ENCODE measurements at places on chromosomes 3 and 15.
A peak's percentile ranks its signal among the peaks of the same experiment; 100 is the strongest.

GRCh38 chr15:45386974-45387373 is 8.6 kb upstream of the GATM start:
- DNase-seq = no peak

DNA sequence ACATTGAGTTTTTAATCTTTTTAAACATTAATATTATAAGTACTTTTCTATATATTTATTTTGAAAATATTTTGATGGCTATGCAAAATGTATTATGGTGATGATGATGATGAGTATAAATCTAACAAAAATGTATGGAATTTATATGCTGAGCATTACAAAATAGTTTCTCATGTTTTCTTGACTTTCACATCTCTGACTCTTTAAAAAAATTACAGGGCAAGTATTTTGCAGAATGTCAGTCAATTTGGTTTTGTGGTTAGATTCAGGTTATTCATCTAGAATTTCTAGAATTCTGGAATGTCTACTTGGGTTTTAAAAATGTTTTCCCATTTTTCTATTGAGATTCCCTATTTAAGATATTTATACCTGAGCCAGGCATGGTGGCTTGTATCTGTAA is 41.7 kb upstream of the ANP32A start:
- no peak for DNase-seq

- no peak for DNase-seq
Measured at GRCh38 chr3:56366641-56367162, 101.6 kb downstream of the ERC2 start.

DNA sequence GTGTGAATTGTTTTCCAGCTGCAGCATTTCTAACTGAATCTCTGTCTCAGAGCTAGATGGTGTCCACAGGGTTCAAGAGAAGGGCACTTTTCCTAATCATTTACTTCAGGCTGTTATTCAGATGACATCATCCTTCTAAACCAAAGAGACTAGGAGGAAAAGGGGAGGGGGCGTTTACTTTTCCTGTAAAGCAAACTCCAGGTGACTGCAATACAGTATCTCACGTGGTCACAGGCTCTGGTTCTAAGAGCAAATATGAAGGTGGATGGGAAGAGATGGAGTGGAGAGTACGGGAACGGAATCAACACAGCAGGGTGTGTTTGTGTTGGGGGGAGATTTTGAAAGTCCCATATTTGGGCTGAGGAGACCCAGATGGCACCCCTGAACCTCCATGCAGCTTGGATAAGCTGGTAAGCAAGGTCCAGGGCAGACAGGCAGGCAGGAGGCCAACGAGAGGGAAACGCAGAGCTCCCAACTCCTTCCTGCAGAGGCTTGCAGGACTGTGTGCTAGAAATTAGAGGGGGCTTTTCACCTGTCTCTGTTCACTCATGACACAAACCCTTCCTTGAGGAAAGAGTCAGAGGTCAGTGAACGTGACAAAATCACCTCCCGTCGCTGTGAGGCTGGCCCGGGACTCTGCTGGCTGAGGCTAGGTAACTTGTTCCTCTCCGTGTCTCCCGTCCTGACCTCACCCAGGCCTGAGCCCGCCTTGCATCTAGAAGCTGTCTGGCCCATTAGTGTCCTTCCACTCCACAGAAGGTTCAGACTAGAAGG is 151.2 kb downstream of the OPA1 start:
- DNase-seq = no peak

- DNase-seq = peak; percentile 8
Measured at GRCh38 chr15:89898614-89899294, 5.0 kb upstream of the AP3S2 start.

DNA sequence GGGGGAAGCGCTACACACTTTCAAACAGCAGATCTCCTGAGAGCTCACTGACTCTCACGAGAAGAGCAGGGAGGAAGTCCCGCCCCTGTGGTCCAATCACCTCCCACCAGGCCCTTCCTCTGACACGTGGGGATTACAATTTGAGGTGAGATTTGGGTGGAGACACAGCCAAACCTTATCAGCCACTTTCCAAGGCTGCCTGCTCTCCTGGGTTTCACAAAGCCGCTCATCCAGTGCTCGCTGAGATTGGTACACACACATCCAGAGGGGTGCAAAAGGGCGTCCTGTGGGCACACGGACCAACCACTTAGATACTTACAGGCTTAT is 23.1 kb downstream of the XXYLT1 start:
- no peak for DNase-seq

- DNase-seq = no peak
Measured at GRCh38 chr15:99019558-99020540, 12.3 kb upstream of the PGPEP1L start.

- no peak for DNase-seq
Measured at GRCh38 chr3:144242747-144243146, 271.1 kb downstream of the DIPK2A start.

GRCh38 chr3:100424261-100424660 is 22.9 kb downstream of the LNP1 start:
- no peak for DNase-seq

DNA sequence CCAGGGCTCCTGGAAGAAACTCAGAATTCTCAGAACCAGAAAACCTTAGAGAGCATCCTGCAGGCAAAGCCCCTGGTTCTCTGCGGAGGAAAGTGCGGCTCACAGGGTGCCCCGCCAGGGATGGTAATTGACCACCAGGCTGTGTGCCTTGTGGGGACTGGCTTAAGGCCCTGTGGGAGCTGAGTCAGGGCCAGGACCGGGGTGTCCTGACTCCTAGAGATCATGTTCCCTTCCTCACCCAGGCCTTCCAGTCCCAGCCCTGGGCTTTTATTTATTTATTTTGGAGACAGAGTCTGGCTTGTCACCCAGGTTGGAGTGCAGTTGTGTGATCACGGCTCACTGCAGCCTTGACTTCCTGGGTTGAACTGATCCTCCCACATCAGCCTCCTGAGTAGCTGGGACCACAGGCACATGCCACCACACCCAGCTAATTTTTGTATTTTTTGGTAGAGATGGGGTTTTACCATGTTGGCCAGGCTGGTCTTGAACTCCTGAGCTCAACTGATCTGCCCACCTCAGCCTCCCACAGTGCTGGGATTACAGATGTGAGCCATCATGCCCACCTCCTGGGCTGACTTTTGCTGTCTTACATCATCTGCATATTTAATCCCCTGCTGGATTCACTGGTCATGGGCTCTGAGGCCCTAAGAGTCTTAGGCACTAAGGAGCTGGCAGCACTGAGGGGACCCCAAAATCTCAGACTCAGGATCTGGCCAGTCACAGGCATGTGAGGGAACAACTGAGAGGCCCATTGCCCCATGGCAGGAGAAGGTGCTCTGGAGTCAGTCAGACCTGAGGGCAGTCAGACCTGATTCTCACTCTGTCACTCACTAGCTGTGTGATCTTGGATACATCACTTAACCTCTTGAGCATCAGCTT is 20.4 kb upstream of the LAMP3 start:
- DNase-seq = no peak

DNA sequence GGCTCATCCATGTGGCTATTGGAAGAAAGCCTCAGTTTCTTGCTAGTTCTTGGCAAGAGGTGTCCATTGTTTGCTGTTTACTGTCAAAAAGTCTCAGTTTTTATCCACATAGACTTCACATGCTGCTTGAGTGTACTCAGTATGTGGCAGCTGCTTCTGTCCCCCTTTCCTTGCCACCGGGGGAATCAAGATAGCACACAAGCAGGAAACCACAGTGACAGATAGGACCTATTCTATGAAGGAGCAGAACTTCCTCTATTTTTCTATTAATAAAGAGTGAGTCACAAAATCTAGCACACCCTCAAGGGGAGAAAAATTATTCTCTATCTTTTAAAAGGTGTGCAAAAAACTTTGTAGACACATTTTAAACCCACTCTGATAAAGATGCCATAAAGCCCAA is 121.4 kb upstream of the GMNC start:
- no peak for DNase-seq

- no peak for DNase-seq
Measured at GRCh38 chr3:187519428-187519890, 150.7 kb downstream of the SST start.

GRCh38 chr3:23161896-23162570 is 41.1 kb upstream of the UBE2E2 start:
- DNase-seq = no peak

GRCh38 chr15:96171853-96172296 is 158.6 kb upstream of the NR2F2 start:
- no peak for DNase-seq

GRCh38 chr3:188728371-188728896 is 443.3 kb upstream of the TPRG1 start:
- DNase-seq = no peak

DNA sequence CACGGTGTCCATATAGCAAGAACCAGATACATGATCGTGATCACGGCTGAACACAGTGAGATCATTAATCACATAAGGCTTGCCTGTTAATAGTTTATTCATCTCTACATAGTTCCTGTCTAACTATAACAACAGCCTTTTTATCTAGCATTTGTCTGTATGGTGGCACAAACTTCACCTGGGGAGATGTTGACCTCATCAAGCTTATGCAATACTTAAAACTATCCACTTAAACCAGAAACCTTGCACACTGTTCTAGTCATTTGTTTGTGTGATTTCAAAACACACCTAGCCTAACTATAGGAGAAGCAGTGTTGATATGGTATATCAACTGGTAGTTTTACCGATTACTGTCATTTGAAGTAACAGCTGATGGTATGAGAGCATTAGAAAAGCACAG is 124.8 kb downstream of the VPS13C start:
- no peak for DNase-seq

- no peak for DNase-seq
Measured at GRCh38 chr3:145557405-145557804, 603.6 kb downstream of the PLOD2 start.

- DNase-seq = no peak
Measured at GRCh38 chr3:8421267-8421666, 80.4 kb upstream of the LMCD1 start.

GRCh38 chr15:49282366-49282765 is 112.3 kb downstream of the GALK2 start:
- no peak for DNase-seq

GRCh38 chr15:99842071-99842470 is 108.8 kb upstream of the LYSMD4 start:
- DNase-seq = no peak

GRCh38 chr3:172520301-172520831 is 2.9 kb downstream of the TNFSF10 start:
- DNase-seq = no peak

DNA sequence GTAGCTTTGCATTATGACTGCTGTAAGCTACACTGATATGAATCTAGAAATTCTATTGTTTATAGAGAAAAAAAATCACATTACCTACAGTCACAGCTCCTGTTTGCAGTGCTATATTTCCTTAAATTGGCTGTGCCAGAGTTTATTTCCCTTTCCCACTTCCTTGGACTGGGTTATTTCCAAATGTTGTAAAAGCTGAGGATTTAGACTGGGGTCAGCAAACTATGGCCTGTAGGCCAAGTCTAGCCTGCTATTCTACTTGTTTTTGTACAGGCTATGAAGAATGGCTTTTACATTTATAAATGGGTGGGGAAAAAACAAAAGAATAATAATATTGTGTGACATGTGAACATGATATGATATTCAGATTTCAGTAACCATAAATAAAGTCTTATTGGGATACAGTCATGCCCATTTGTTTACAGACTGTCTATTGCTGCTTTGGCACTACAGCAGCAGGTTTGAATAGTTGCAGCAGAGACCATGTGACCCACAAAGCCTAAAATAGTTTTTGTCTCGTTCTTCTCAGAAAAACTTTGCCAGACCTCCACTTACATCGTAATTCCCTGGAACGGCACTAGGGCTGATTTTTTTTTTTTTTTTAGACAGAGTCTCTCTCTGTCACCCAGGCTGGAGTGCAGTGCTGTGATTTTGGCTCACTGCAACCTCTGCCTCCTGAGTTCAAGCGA is 7.8 kb downstream of the GLDN start:
- no peak for DNase-seq

All from activated CD8-positive, alpha-beta memory T cell treated with anti-CD3 and anti-CD28 coated beads for 1 hour (primary cell).